ENCODE measurements at places on chromosomes 3 and 15. TPM values are rescaled to one million over a fixed set of nuclear protein-coding genes. Genes with fewer than 3 reads are reported as not detected.
A peak's percentile ranks its signal among the peaks of the same experiment; 100 is the strongest.

DNA sequence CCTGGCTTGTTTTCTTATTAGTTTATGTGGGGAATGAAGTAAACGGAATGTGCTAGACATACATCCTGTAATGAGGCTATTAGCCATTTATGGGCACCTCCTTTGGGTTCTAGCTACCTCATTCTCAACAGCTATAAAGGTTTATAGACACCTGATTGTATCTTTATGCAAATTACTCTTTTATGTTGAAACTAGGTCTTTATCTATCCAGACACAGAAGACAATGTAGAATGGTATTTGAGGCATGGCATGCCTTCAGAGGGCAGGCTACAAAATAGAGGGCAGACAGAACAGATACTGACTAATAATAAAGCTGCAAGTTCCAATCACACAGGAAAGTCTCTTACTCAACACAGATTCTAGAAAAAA, 27.1 kb downstream of the TBC1D2B start:
- DNase-seq: no peak
- peaks cover 11% of the 10 kb centered on the region for H3K36me3 ChIP-seq
- peaks cover 23% of the 10 kb centered on the region for H3K4me1 ChIP-seq
- H3K4me3 ChIP-seq: no peak overlapping the region
- peak overlapping the region; percentile 22 for H3K27ac ChIP-seq

DNA sequence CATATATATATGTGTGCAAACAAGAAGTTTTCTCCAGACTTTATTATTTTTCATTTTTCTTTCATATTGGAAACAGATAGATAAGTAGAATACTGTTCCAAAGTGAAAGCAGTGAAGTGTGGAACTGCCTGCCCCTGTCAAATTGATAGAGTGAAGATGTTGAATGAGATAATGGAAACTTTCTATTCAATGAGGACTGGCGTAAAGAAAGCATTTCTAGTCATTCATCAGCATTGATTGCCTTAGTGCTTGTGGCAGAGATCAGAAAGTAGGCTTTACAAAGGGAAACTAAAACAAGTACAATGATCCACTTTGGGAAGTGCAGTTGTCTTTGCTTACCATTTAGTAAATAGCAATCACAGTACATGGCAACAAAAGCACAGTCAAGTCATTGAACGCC, 300.0 kb downstream of the CADM2 start:
- H3K27me3 ChIP-seq: no peaks in the 10 kb centered on the region
- H3K4me3 ChIP-seq: no peak overlapping the region
- H3K36me3 ChIP-seq: no peaks in the 10 kb centered on the region
- no peaks in the 10 kb centered on the region for H3K4me1 ChIP-seq
- H3K27ac ChIP-seq: no peak overlapping the region

GRCh38 chr3:160911411-160911810, 155.4 kb downstream of the PPM1L start:
- no peak for DNase-seq
- no peaks in the 10 kb centered on the region for H3K4me1 ChIP-seq
- no peaks in the 10 kb centered on the region for H3K27me3 ChIP-seq
- no peaks in the 10 kb centered on the region for H3K36me3 ChIP-seq
- H3K4me3 ChIP-seq: no peak overlapping the region

DNA sequence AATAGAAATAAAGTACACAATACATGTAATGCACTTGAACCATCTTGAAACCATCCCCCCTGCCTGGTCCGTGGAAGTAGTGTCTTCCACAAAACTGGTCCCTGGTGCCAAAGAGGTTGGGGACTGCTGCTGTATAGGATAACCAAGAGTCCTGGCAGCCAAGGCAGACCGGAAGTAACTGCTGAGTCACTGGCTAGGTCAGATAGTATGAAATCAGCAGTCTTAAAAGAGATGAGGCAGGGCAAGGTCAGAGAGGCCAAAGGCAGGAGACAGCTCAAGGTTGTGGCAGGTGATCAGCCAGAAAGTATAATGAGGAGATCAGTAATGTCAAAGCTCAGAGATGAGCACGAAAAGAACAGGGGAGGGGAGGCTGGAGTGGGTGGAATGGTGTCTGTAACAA, 60.2 kb downstream of the MAP3K13 start:
- H3K4me1 ChIP-seq: peaks cover 4% of the 10 kb centered on the region
- H3K27ac ChIP-seq: no peak overlapping the region
- no peaks in the 10 kb centered on the region for H3K27me3 ChIP-seq
- H3K36me3 ChIP-seq: no peaks in the 10 kb centered on the region
- no peak for DNase-seq

DNA sequence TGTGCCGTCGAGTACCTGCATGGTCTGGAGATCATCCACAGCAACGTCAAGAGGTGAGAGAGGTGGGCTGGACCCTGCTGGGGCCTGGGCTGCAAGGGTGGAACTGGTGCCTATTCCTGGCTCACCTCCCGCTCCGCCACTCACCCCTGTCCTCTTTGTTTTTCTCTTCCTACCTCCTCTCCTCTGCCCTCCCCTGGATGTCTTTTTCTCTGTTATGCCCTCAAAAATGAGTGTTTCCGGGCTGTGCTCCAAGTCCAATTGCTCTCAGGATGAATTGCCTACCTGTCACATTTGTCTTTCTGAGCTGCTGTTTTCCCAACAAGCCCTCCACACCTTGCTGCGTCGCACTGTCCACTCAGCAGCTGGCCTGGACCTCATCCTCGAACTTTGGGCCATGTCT, 28.5 kb upstream of the TATDN2 start:
- H3K4me3 ChIP-seq: no peak overlapping the region
- H3K27me3 ChIP-seq: no peaks in the 10 kb centered on the region
- H3K27ac ChIP-seq: no peak overlapping the region
- no peak for DNase-seq
- H3K4me1 ChIP-seq: peaks cover under 1% of the 10 kb centered on the region

- no peak for DNase-seq
- no peak overlapping the region for H3K4me3 ChIP-seq
- H3K27me3 ChIP-seq: no peaks in the 10 kb centered on the region
- H3K36me3 ChIP-seq: no peaks in the 10 kb centered on the region
- H3K27ac ChIP-seq: no peak overlapping the region
Observed at GRCh38 chr15:49748791-49749190, 127.9 kb downstream of the DTWD1 start.

DNA sequence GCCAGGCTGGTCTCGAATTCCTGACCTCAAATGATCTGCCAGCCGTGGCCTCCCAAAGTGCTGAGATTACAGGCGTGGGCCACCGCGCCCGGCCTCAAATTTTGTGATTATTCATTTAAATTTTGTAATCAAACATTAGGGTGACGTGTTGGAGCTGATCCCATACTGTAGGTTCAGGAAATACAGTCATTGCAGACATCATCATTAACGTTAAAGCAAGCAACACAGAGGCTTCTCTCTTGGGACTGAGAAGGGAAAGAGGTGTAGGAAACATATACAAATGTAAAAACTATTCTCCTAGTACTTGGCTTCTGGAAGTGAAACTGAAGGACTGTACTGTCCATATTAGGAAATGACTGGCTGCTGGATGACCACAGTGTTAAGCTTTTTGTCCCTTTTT, 11.1 kb upstream of the ARID3B start:
- H3K36me3 ChIP-seq: no peaks in the 10 kb centered on the region
- H3K4me1 ChIP-seq: no peaks in the 10 kb centered on the region
- no peak for DNase-seq
- H3K27me3 ChIP-seq: no peaks in the 10 kb centered on the region

DNA sequence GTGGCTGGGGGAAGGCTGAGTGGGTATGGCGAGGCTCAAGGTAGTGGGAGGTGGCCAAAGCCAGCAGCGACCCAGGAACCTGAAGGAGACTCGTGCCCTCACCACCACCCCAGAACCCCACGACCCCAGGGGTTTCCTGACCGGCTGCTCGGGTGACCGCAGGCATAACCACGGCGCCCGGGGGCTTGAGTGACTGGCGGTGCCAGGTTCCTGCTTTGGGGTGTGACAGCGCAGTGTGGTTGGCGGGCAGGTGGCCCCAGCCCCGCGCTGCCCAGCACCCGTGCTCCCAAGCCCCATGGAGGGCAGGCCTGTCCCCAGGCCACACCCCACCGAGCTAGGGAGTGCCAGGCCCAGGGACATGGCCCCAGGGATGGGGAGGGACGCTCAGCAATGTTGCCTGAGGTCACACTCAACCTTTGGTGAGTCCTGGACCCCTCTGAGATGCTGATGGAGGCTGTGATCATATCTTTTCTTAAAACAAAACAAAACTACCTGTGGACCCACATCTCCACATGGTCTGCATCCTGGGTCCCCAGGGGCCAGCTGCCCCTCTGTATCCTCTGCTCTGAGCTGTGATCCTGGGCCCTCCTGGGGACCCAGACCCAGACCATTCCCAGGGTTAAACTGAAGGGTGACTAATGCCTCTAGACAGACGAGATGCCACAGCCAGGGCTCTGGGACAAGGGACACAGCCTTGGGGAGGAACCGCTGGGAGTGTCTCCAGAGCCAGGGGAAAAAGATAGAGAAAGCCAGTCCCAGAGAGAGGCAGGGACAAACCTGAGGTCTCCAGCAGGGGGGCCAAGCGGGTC, 13.0 kb downstream of the DNAJB8 start:
- no peak overlapping the region for H3K27ac ChIP-seq
- no peak overlapping the region for H3K4me3 ChIP-seq
- H3K4me1 ChIP-seq: no peaks in the 10 kb centered on the region
- DNase-seq: peak; percentile 46

DNA sequence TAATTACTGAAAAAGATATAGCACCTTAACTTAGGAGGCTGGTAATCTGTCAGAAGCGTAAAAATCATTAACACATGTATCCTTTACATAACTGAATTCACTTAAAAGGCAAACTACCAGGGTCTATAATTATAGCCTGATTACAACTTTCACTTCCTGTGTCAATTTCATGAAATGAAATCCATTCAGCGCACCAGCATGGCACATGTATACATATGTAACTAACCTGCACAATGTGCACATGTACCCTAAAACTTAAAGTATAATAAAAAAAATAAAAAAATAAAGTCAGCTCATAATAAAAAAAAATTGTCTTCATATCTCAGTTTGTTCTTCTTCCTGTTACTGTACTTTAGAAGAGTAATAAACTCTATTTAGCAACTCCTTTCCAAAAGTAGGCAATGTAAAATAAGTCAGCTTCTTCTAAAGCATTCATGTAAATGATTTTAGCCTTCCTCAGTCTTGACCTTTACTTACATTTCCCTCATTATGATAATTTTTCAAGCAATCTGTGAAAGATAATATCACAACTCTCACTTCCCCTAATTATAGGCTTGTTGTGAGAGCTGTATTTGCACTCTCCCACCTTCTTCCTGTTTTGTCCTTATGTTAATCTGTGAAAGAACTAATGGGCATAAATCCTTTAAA, 50.1 kb downstream of the KBTBD8 start:
- H3K27me3 ChIP-seq: no peaks in the 10 kb centered on the region
- H3K27ac ChIP-seq: no peak overlapping the region
- H3K4me1 ChIP-seq: no peaks in the 10 kb centered on the region
- H3K4me3 ChIP-seq: no peak overlapping the region
- no peaks in the 10 kb centered on the region for H3K36me3 ChIP-seq

DNA sequence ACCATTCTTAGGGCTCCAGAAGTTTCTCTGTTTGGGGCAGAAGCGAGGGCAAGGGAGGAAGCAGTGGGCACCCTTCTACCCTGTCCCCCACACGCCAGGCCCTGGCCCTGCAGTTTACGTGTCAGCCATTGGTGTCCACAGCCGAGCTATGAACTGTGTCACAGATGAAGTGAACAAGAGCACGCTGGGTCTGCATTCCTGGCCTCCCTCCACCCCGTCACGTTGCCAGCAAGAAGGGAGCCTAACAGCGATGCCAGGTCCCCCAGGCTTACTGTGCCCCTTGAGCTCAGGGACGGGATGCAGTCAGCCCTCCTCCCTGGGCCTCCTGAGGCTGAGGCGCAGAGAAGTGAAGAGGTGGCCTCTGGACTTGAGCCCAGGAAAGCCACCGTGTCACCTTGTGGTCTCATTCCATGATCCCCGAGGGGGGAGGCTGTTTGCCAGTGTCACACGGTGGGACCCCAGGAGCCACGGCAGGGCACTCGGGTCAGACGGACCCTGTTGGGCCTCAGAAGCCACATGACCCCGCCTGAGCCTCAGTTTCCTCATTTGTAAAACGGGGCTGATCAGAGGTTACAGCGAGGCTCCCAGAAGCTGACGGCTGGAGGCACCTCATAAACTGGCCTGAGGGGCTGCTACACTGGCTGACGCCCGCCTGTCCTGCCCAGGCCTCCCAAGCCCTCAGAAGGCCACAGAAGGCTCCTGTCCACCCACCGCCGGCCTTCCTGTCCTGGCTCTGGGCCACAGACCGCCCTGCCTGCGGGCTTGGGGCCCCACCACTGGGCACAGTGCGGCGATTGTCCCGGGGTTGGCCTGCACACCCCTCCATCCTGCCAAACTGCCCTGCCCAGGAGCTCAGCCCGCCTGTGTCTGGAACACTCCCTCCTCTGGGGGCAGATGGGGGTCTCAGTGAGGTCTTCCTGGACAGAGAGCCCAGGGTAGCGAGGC, 18.6 kb downstream of the IQSEC1 start:
- no peak overlapping the region for H3K4me3 ChIP-seq
- H3K27me3 ChIP-seq: no peaks in the 10 kb centered on the region
- H3K36me3 ChIP-seq: no peaks in the 10 kb centered on the region
- no peak overlapping the region for H3K27ac ChIP-seq
- DNase-seq: no peak

DNA sequence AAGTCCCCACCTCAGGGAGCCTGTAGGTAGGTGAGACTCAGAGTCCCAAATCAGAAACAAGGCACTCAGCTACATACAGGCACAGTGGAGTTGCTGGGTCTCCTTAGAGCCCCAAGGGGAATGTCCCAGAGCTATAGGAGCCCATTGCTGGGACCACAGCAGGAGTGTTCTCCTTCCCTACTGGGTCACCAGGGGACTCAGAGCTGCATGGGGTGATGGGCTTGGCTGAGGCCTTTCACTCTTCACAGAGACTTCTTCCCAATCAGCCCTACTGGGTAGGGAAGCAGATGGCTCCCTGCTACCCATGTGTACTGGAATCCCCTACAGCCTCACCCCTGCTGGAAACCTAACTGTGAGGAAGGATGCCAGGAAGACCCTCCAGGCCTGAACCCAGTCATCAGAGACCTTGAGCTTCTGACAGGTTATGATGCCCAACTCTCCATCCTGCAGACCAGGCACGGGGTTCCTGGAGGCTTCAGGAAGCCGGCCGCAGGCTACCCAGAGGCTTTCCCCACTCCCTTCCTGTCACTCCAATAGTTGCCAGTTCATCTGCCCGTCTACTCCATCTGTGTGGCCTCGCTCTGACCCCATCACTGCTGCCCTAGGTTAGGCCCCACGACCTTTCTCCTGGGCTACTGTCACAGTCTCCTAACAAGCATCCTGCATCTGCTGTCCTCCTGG, 24.0 kb downstream of the RASGRF1 start:
- H3K27me3 ChIP-seq: no peaks in the 10 kb centered on the region
- no peaks in the 10 kb centered on the region for H3K4me1 ChIP-seq
- no peak for DNase-seq

- no peak overlapping the region for H3K27ac ChIP-seq
- peaks cover 73% of the 10 kb centered on the region for H3K36me3 ChIP-seq
- H3K4me1 ChIP-seq: no peaks in the 10 kb centered on the region
- no peak for DNase-seq
- no peak overlapping the region for H3K4me3 ChIP-seq
Observed at GRCh38 chr3:125480656-125481374, 39.2 kb downstream of the SNX4 start.

- no peaks in the 10 kb centered on the region for H3K36me3 ChIP-seq
- no peak for DNase-seq
- peaks cover under 1% of the 10 kb centered on the region for H3K4me1 ChIP-seq
- H3K27ac ChIP-seq: no peak overlapping the region
- H3K27me3 ChIP-seq: no peaks in the 10 kb centered on the region
Observed at GRCh38 chr3:53051929-53052328, 6.1 kb upstream of the SFMBT1 start.

GOLGA6D gene
- total RNA-seq: not detected

All from heart left ventricle (tissue), 16 donors.